CD8-positive, alpha-beta T cell (primary cell): ENCODE measurements at places on chromosomes 5 and 9.

GRCh38 chr5:151661968-151662732 lies 24.6 kb downstream of the SPARC start:
- DNase-seq, result no peak

- no peak for DNase-seq
Observed at GRCh38 chr9:71490810-71491209, 277.5 kb downstream of the CEMIP2 start.

GRCh38 chr5:111194925-111195324 lies 29.3 kb upstream of the CAMK4 start:
- no peak for DNase-seq

- DNase-seq, result no peak
Observed at GRCh38 chr5:97547999-97548738, 365.1 kb upstream of the RIOK2 start.

DNA sequence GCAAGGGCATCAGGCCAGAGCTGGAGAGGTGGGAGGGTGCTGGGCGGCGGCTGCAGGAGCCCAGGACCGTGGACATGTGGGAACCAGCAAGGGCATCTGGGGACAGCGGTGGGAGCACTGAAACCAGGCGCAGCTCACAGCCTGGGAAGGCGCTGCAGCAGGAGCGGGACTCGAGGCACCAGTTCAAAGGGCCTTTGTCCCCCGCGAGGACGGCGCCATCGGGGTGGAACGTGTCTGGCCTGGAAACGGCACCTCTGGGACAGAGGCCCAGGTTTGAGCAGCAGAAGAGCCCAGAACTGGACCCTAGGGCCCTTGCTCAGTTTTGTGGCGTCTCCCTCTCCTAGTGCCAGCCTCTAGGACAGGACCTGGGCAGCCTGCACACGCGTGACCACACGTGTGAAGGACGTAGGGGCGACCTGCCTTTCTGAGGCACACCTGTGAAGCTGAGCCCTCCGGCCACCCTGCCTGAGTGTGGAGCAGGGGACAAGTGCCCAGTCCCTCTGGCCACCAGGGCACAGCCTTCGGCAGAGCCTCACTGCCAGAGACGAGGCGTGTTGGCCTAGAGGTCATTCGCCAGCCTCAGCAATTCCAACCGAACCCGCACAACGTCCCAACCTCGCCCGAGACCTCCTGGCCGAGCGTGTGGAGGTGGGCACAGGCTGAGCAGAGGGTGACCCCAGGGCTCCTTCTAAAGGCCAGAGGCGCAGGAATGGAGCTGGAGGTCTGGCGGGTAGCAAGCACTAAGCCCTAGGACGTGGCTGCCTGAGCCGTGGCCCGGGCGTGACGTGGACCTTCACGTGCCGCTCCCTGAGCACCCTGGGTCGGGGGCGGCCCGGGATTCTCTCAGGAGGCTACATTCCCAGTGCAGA lies 2.2 kb upstream of the TMEM210 start:
- no peak for DNase-seq

GRCh38 chr5:172093965-172094364 lies 87.5 kb upstream of the FBXW11 start:
- no peak for DNase-seq

DNA sequence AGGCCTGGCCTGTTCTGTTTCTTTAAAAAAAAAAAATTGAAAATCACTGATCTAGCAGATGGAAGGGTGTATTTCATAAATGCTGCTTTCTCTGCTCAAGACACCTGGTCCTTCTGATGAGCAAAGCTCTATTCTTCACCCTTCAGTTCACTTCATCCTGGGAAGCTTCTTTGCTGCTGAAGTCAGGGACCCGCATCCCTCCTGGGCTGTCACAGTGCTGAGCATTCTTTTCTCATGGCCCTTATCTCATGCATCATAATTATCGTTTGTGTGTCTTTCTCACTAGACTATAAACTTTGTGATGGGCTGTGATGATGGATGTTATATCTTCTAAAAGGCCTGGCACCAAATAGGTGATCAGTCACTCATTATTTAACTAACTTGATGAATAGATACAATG lies 461.0 kb downstream of the GADD45G start:
- DNase-seq, result no peak

GRCh38 chr5:132655821-132656773 lies 1.9 kb upstream of the IL13 start:
- no peak for DNase-seq

DNA sequence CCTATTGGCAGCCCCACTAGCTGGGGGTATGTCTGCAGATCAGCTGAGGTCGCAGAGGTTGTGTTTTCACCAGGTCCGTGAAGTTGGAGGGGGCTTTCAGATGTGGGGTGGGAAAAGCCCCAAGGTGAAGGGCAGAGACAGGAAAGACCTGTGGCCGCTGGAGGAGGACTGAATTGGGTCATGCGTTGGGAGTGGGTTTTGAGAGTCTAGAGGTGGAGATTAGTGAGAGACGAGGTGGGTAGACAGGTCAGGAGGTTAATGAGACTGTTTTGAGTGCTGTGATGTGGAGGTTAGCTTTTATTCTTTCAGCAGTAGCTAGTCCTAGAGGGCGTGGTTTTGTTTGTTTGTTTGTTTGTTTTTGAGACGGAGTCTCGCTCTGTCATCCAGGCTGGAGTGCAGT lies 10.3 kb downstream of the SNX30 start:
- no peak for DNase-seq

- DNase-seq, result no peak
Observed at GRCh38 chr5:132020568-132021339, 9.3 kb upstream of the ACSL6 start.

GRCh38 chr5:154850255-154851062 lies at the start of gene FAXDC2:
Gene FAXDC2 (minus strand): TSS chr5:154850603. CDS start chr5:154838178, 12,425 bp downstream.
- DNase-seq, result no peak
